H54 (cell line): ENCODE measurements at places on chromosomes 16 and 17.

DNA sequence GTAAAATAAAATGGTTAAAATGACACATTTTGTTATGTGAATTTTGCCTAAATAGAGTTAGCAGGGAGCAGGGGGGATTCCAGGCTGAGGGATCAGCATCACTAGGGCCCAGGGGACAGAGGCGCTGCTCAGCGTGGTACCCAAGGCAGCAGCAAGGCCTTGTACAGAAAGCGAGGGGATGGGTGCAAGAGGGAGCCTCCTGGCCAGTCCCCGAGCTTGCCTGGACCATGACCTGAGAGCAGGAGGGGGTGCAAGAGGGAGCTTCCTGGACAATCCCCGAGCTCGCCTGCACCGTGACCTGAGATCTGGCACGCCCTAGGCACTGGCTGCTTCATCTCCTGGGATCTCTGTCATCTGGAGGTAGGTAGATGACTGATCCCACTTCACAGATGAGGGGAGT, 17.3 kb upstream of the JPH3 start:
- no peak for DNase-seq

DNA sequence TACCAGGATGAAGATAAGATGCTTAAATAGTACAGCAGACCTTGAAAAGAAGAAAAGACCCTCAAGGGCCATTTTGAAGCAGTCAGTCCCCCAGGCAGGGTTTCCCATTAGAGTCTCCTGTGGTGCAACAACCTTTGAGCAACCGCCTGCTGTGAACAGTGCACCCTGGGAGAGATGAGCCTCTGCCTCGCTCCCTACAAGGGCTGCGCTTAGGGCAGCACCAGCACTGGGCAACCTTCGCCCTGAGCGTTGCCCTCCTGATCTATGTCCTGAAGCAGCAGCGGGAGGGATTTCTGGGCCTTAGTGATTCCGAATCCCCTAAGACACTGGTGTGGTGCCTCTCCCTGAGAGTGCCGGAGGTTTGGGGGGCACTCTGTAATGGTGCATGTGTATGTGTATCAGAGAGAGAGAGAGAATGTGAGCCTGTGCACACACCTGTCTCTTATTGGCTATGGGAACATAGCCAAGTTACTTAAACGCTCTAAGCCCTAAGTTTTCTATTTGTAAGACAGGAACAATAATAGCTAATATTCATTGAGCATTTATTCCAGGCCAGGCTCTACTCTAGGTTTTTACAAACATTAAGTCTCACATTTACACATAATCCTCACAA, 25.2 kb upstream of the ABCC12 start:
- no peak for DNase-seq

DNA sequence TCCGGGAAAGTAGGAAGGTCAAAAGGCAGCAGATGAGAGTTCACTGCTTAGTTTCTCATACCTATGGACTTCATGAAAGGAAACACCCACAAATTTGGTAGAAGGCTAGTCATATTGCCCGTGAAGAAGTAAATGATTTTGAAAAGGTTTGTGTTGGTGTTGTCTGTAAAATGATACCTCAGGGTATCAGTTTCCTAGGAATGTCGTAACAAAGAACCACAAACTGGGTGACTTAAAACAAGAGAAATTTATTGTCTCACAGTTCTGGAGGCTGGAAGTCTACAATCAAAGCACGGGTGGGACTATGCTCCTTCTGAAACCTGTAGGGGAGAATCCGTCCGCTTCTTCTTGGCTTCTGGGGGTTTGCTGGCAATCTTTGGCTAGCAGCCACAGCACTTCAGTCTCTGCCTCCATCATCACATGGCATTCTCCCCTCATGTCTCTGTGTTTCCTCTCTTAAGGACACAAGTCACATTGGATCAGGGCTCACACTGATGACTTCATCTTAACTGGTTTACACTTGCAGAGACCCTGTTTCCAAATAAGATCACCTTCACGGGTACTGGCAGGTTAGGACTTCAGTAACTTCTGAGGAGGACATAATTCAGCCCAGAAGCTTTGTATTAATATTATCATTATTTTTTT, 2.0 kb upstream of the NAE1 start:
- no peak for DNase-seq

DNA sequence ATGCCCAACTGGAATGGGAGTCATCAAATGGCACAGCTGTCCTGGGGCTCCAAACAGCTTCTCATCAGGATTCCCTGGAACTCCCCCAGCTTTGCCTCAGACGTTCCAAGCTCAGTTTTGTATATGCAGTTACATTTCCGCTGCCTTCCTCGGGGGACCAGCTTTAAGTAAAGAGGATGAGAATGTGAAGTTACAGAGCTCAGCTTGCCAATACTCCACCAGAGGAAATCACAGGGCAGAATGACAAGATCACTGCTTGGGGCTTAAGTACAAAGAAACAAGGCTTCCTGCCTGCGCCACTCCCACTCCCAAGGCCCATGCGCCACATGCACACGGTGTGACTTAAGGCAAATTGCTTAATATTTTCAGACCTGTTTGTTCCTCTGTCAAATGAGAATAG, 272.4 kb upstream of the CDH11 start:
- no peak for DNase-seq
